ENCODE measurements at places on chromosomes 13 and 19.

- no peak for DNase-seq
Observed at GRCh38 chr13:109213714-109214113, 572.7 kb downstream of the IRS2 start.

- DNase-seq: no peak
Observed at GRCh38 chr19:46159418-46160232, 11.6 kb downstream of the IGFL2 start.

DNA sequence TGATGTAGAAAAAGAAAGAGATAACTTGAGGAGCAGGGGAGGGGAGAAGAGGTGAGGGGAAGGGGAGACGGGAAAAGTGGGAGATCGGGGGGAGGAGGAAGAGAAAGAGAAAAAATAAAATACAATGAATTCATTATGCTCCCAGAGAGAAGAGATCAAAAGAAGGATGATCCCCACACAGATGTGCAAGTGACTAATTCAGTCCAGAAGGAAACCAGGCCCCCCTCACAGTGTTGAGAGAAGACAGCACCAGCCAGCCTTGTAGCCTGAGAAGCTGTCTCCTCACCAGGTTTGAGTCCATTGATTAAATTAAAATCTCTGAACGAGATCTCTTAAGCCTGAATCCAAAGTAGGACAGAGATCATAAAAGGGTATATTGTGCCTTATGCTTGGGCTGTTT lies 333.7 kb upstream of the NBEA start:
- no peak for DNase-seq

GRCh38 chr19:44585371-44586133 lies 27.8 kb upstream of the IGSF23 start:
- DNase-seq: peak; percentile 19

DNA sequence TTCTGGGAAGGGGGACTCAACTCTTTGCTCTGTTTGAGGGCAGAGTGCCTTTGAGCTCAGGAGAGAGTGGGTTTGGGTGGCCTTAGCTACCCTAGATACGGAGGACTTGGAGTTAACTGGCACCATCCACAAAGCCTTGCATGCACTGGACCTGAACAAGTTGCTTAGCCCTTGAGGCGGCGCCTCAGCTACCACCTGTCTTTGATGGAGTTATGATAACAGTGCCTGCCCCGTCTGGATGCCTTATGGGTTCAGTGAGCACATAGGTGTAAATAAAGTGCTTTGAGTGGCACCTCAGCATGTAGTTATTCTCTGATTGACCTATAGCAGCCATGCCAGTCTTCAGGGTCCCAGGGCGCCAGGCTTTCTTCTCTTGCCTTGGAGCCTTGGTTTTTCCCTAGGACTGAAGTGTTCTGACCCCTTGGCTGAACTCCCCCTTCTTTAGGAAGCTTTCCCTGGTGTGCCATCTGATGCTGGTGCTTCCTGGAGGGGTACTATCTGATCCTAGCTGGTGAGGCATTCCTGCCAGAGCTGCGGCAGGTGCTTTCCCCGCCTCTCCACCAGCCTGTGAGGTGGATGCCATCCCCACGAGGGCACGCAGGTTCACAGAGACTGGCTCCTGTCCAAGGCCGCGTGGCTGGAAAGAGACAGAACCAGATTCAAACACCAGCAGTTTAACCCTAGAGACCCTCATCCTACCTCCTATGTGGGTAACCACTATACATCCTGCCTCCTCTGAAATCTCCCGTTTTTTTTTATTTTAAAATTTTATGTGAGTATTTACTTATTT lies 5.8 kb downstream of the BCKDHA start:
- DNase-seq: no peak

DNA sequence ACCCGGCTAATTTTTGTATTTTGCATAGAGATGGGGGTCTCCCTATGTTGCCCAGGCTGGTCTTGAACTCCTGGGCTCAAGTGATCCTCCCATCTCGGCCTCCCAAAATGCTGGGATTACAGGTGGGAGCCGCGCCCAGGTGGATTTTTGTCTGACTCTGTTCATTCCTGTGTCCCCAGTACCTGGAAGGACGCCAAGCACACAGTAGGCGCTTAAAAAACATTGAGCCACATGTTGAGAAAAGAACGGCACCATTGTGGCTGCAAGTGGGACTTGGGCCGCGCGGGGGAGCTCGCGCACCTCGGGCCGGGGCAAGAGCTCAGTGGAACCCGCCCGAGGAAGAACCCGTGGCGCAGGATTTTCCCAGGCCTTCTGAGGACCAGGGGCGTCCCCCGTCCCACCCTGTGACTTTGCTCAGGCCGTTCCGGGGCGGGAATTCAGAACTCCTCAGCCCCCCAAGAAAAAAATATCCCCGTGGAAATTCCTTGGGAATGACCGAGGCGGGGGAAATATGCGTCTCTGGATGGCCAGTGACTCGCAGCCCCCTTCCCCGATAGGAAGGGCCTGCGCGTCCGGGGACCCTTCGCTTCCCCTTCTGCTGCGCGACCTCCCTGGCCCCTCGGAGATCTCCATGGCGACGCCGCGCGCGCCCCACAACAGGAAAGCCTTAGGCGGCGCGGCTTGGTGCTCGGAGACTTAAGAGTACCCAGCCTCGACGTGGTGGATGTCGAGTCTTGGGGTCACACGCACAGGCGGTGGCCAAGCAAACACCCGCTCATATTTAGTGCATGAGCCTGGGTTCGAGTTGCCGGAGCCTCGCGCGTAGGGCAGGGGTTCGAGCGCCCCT lies 1.4 kb upstream of the ICAM1 start:
- peak; percentile 92 for DNase-seq
